ENCODE measurements at places on chromosomes 5 and 9.

- no peak for DNase-seq
Observed at GRCh38 chr5:106880656-106881055, 790.1 kb downstream of the EFNA5 start.

DNA sequence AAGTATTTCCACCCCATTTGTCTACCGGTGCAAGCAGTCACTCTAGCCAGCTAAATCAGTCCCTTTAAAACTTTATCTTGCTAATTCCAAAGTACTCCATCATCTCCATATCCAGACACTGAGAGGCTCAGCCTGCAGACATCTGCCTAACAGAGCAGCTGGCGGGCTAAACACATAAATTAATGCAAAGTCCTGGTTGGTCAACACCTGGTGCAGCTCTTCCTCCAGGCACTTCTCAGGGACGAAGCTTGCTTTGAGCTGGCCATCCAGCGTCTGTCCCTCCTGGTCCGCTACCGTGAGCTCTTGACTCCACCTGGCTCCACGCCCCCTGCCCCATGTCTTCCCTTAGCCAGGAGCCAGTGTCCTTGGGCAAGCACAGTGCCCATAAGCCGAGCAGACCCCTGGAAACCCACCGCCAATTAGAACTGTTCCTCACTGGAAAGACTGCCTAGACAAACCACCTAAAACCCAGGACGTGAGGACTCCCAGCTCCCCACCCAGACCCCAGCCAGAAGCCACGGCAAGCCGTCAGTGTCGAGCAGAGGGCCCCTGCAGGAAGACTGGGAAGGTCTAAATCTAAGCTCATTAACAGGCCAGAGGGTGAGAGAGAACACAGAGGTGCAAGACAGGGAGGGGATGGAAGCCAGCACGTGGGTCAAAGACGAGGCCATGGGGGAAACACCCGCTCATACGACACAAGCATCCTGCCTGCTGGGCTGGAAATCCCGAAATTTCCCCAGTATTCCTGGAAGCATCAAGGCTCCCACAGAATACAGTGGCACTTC is 120.0 kb downstream of the COL23A1 start:
- no peak for DNase-seq

DNA sequence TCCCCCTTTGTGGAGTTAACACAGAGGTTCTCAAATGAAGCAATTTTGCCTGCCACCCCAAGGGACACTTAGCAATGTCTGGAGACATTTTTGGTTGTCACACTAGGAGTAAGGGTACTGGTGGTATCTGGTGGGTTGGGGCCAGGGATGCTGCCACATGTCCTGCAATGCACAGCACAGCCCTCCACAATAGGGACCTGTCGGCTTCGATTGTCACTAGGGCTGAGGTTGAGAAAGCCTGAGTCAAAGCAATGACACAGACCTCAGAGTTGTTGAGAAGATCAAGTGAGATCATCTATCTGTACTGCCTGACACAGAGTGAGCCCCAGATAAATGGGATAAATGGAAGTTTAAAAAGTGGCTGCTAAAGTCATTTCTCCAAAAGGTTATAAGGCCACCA is 249.2 kb upstream of the KLF4 start:
- DNase-seq = peak; percentile 0

- no peak for DNase-seq
Observed at GRCh38 chr5:120604884-120605283, 140.8 kb downstream of the PRR16 start.

DNA sequence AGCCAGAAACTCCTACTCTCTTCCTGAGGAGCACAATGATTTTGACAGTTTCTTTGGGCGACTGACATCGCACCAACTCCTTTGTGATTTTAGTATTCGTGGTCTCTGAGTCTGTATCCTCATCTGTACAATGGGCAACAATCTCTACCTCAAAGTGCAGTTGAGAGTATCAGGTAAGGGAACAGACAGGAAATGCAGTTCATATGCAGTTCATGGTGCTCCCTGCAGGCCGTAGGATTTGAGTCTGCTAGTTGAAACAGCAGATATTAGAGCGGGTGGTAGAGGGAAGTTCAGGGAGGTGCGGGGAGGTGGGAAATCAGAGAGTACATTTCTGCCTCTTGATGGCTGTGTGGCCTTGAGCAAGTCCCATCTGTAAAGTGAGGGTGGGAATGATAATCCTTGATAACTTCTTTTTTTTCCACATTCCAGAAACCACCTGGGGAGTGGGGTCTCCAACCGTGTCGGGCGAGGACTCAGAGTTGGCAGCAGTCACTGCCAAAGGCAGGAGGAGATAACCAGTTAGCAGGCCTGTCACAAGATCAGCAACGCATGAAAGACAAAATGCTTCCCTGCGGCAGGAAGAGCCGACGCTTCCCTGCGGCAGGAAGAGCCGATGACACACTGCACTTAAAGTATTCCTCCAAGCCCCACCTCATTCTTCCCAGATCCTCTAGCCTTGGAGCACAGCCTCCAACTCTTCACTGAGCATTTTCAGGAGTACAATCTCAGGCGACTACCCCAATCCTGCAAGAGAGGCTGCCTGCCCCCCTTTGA is 6.0 kb upstream of the NEK6 start:
- no peak for DNase-seq

DNA sequence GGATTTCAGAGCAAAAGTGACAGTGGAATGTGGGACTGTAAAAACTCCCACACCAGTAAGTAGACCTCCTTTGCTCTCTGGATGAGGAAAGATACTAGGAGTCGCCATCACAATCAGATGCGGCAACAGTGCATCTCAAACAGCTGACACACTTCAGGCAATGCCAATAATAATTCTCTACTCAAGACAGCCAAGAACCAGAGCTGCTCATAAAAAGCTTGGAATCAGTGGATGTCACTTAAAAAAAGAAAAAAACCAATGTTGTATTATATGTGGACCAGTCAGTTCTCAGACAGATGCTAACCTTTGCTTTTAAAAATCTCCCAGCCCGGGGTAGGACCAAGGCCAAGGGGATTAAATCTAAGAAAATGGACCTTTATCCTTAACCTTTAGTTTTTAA is 185.0 kb downstream of the GNA14 start:
- no peak for DNase-seq

DNA sequence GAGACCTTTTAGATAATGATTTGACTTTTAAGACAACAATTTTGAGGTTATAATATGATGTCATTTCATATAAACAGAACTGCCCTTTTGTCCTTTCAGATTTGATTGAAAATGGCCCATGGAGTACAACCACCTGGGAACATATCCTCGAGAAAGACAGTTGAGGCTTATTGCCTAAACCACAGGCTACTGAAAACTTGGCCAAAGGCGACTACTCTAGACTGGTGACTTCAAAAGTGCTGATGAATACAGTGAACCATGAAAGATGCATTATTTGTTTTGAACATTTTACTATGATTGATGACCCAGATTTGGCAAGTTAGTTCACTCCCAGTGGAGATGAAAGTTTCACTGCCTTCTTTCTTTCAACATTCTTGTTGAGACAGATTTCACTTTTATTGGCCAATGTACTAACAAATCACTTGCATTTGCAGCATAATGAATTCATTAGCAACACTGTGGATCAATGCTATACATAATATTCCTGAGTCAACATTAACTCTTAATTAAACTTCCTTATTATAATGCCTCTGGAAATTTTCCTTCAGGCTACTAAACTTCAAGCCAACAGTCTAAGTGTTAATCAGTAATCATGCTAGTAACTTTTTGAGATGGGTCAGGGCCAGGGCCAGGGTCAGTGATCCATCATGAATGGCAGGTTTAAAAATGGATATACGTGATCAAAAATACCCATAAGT is 480.3 kb downstream of the RAB3C start:
- DNase-seq = no peak

GRCh38 chr9:4530375-4530774 is 40.1 kb downstream of the SLC1A1 start:
- peak; percentile 24 for DNase-seq

DNA sequence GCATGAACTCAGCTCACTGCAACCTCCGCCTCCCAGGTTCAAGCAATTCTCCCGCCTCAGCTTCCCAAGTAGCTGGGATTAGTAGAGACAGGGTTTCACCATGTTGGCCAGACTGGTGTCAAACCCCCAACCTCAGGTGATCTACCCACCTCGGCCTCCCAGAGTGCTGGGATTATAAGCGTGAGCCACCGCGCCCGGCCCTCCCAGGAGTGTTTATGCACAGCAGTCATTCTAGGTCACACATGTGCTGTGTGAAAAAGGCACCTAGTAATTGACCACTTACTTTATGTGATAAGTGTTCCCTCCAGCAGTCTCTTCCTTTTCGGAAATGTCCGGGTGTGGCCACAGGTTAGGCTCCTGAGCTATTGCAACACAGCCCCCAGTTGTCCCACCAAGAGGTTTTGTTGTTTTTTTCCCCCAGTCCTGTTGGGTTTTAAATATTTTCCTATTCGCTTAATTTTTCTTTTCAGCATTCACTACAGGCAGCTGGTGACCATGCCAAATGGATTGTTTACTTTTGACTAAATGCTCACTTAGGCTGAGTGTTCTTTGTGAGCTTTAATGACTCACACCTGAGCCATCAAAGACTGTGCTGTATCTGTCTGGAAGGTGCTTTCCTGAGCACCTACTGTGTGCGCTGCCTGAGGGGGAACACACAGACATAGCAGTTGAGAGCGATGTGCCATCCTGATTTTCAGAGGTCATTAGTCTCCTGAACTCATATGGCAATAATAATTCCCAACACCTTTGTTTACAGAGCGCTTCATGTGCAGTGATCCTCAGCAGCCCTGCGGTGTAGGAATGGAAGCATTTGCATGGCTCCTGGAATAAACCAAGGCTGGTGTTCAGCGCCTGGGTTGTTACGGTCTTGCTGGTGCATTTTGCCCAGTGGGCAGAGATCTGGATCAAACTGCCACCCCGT is 94.3 kb downstream of the MVB12B start:
- DNase-seq = peak; percentile 99

DNA sequence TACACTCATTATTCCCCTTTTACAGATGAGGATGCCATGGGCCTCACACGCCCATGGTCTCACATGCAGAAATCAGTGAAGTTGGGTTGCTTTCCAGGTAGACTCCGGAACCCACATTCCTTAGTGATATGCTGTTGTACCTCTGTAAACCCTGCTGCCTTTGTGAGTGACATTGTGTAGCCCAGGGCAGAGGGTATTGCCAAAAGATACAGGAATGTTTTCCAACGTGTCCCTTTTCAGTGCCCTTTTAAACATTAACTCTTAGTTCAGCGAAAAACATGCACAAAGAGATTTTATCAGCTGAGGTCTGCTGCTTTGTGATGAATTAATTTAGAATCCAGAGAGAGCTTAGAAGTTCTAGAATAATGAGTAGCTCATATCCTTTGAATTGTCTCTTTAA is 38.3 kb upstream of the TRMT10B start:
- no peak for DNase-seq

- DNase-seq = no peak
Observed at GRCh38 chr9:116002624-116003023, 151.0 kb upstream of the PAPPA start.

GRCh38 chr5:78793907-78794662 is 145.5 kb upstream of the LHFPL2 start:
- no peak for DNase-seq

DNA sequence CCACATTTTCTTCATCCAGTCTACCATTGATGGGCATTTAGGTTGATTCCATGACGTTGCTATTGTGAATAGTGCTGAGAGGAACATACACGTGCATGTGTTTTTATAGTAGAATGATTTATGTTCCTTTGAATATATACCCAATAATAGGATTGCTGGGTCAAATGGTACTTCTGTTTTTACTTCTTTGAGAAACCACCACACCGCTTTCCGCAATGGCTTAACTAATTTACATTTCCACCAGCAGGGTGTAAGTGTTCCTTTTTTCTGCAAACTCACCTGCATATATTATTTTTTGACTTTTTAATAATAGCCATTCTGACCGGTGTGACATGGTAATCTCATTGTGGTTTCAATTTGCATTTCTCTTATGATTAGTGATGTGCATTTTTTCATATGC is 82.2 kb upstream of the RFX3 start:
- DNase-seq = no peak

DNA sequence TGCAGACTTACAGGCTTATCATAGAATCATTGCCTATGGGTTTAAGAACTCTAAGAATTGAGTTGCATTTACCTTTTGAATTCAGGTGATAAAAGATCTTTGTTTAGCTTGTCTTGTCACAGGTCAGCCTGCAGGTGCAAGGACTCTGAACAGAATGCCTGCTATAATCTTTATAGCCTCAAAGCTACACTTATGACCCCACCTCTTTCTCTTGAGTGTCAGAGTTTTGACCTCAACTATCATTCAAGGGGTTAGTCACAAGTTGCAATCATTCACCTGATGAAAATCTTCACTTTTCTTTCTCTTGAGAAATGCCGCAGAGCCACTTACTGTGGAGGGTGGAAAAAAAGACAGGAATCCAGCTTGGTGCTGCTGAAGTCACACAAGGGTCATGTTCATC is 49.5 kb downstream of the ERCC6L2 start:
- no peak for DNase-seq

- no peak for DNase-seq
Observed at GRCh38 chr9:107667231-107668070, 177.9 kb upstream of the KLF4 start.

GRCh38 chr9:123335193-123335985 is 20.6 kb upstream of the CRB2 start:
- no peak for DNase-seq

DNA sequence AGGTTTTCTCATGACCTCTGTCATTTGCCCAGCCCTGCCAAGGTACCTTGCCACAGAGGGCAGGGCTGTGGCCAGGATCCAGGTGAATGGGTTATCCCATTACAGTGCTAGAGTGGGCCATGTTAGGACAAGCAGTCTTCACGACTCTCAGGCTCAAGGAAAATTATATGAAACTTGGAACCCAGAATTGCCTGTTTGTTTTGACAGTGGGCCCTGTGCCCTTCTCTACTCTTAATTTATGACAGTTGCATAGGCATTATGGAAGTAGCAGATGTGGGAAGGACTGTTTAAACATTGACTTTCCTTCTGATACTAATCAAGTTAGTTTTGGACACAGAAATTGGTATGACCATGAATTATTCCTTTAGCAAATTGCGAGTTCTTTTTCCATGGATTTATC is 41.7 kb downstream of the ITGA2 start:
- no peak for DNase-seq

GRCh38 chr5:40385544-40385943 is 294.2 kb upstream of the PTGER4 start:
- no peak for DNase-seq

DNA sequence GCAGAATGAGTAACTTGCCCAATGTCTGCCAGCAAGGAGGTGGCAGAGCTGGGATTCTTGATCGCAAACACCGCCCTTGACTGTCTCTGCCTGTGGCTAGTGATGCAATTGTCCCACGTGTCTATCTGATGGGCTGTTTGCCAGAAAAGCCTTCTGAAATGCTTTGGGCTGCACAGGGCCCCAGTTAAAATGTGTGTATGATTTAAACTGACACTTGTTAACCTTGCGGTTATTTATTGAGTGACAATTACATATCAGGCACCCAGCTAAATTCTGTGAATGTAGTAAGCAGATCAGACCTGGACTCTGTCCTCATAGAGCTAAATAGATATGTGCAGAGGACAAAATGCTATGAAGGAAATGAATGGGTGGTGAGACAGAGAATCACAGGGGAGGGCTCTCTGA is 11.6 kb upstream of the IL12B start:
- peak; percentile 5 for DNase-seq

DNA sequence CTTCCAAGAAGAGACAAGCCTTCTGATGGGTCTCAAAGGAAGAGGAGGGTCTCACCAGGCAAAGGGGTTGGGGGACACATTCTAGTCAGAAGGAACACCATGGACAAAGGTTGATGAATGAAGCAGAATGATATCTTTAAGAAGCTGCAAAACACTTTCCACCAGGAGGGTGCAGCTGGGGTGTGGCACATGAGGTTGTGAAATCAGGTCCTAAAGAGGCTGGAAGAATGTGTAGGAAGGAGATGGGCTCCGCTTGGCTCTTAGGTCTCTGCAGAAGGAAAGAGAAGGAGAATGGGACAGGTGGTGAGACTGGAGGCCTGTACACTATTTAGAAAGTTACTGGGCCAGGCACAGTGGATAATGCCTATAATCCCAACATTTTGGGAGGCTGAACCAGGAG is 328.6 kb downstream of the PDE4D start:
- no peak for DNase-seq

Measured in NCI-H774 (cell line).